NCI-H460 (cell line): ENCODE measurements at places on chromosomes 5 and 9. TPM values are rescaled to one million over a fixed set of nuclear protein-coding genes. Genes with fewer than 3 reads are reported as not detected.

The CDKN2A gene
- total RNA-seq = not detected in 2 replicates

The DDX4 gene
- 0.14 TPM in 1 of 2 replicates, not detected in the other for total RNA-seq

The CTNNA1 gene
- total RNA-seq = 332 and 337 TPM in 2 replicates

The ZNF454 gene
- not detected in 2 replicates for total RNA-seq

The MCTP1 gene
- 46.4 and 47.5 TPM in 2 replicates for total RNA-seq

DNA sequence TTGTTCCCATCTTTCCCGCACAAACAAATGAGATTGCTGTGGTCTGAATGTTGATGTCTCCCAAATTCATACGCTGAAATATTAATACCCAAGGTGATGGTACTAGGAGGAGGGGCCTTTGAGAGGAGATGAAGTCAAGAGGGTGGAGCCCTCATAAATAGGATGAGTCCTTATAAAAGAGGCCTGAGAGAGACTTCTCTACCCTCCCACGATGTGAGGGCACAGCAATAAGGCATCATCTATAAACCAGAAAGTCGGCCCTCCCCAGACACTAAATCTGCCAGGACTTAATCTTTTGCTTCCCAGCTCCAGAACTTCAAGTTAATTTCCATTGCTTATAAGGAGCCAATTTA lies 170.4 kb downstream of the CTNND2 start:
- no peak for DNase-seq

GRCh38 chr9:109381011-109381729 lies 60.3 kb upstream of the EPB41L4B start:
- no peak for DNase-seq

GRCh38 chr5:39349484-39349883 lies 14.8 kb downstream of the C9 start:
- DNase-seq = no peak

GRCh38 chr5:62942384-62942783 lies 363.8 kb downstream of the LRRC70 start:
- no peak for DNase-seq
